Amygdala (tissue), 56 donors: ENCODE measurements at places on chromosomes 13 and 19.

GRCh38 chr19:52148256-52148655, 8.5 kb upstream of the ZNF616 start:
- no peak for DNase-seq

DNA sequence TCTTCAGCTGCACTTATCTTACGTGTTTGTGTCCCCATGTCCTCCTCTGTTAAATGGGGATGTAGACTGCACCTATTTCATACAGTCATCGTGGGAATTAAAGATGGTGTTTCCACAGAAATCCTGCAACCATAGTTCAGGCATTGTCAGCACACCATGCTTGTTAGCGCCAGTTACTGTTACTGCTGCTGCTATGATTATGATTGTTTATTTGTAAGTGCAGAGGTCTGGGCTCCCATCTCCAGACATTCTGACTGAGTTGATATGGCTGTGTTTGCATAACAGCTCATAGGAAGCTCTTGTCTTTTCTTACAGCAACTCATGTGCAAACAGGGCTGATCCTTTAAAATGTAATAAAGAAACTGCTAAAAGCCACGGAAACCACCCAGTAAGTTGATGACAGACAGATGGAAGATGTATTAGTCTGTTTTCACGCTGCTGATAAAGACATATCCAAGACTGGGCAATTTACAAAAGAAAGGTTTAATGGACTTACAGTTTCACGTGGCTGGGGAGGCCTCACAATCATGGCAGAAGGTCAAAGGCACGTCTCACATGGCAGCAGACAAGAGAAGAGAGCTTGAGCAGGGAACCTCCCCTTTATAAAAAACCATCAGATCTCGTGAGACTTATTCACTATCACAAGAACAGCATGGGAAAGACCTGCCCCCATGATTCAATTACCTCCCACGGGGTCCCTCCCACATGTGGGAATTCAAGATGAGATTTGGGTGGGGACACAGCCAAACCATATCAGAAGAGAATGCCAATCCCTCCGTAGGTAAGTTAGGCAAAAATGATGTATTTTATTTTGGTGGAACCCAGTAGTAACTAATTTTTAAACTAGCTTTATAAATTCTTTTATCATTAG, 1.6 kb downstream of the ZSCAN5A start:
- DNase-seq: no peak

DNA sequence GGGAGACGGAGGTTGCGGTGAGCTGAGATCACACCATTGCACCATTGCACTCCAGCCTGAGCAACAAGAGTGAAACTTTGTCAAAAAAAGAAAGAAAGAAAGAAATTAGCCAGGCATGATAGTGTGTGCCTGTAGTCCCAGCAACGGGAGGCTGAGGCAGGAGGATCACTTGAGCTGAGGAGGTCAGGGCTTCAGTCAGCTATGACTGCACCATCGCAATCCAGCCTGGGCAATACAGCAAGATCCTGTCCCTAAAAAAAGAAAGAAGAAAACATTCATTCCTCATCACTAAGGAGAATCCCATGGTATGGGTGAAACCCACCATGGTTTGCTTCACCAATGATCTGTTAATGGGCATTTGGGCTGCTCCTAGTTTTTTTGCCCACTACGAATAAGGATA, 13.0 kb upstream of the AP1M2 start:
- DNase-seq: no peak

- DNase-seq: no peak
Observed at GRCh38 chr13:98258226-98258625, 81.2 kb upstream of the RNF113B start.

- no peak for DNase-seq
Observed at GRCh38 chr13:59259165-59260000, 904.3 kb downstream of the DIAPH3 start.

DNA sequence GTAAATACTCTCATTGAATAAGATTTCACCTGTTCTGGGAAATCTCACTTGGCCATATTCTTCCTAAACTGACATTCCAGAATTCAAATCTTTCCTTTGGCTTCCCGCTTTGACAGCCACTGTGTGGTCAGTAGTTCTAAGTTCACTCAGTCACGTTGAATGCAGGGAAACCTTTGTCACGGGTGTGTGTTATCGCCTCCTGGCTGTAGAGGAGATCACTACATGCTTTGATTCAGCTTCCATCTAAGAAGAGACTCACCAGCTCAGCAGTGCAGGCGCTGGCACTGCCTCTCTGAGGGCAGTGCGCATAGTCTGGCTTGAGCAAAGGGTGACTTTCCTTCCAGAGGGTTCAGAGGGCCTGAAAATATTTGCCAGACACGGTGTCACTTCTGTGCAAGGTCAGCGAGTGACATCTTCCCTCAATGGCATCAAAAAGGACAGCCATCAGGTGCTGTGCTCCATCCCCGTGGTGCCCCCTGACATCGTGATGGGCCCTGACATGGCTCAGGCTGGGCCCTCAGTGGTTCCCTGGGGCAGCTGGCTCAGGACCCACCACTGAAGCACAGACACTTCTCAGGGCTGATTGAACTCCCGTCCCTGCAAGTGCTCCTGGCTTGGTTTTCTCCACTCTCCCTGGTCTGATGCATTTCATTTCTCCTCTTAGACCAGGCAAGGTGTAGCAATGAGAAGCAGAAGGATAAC, 635.4 kb upstream of the ARGLU1 start:
- DNase-seq: no peak

GRCh38 chr13:113581871-113582270, 2.7 kb upstream of the TFDP1 start:
- DNase-seq: no peak

- no peak for DNase-seq
Observed at GRCh38 chr13:58712191-58712590, 1080.6 kb downstream of the PCDH17 start.

GRCh38 chr13:97359181-97360057, 74.5 kb upstream of the RAP2A start:
- peak; percentile 37 for DNase-seq

DNA sequence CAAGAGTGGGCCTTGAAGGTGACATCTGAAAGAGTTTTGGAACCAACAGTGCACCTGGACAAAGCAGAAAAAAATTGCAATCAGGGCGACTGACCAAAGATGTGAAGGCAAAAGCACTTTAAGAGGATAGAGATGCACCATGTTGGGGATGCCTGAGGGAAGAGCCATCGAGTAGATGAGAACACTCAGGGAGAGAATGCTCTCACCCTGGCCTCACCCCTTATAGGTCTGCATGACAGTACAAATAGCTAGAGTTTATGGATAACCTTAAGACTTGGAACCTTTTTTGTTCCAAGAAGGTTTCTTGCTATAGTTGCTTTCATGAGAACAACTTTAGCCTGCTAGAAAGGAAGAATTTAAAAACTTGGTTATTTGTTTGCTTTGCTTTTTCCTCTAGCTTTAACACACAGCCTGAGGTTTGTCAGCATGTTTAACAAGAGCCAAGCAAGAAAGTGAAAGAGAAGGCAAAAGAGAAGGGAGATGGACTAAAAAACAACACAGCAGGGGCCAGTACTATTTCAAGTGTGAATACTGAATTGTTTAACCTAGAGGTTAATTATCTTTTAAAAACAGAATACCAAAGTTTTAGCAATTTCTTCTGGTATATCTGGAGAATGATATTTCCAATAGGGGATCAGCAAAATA, 418.9 kb downstream of the DIAPH3 start:
- no peak for DNase-seq

- no peak for DNase-seq
Observed at GRCh38 chr13:98972627-98973026, 5.2 kb downstream of the DOCK9 start.

- DNase-seq: no peak
Observed at GRCh38 chr13:28750187-28751045, 31.6 kb upstream of the SLC46A3 start.

DNA sequence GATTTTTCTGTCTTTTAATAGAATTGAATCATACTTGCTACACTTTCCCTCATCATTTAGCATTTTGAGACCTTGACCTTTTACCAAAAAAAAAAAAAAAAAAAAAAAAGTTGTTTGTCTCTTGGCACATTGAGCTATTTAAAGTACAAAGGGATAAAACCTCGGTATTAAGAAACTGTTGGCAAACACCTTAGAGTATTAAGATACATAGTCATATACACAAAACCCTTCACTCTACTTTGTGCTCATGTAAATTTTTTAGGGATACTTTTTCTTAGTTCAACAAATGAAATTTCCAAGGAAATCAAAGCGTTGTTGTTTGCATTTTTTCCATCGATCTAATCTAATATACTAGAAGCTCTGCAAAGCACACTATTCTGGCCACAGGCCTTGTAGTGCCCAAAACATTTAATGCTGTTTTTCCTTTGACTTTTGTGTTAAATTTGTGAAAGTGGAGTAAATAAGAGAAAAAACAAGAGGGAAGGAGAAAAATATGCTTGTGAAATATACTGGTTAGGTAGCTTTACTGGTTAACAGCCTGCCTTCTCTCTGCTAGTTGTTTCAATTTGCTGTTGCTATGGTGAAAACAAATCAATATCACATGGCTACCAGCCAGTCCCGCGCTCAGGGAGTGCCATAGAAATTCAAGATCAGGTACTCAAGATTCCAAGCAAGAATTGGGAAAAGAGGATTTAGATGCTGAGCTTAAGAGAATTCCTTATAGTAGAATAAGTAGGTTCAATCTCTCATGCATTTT, 2.6 kb downstream of the MBNL2 start:
- no peak for DNase-seq

GRCh38 chr19:14795078-14795721, 16.8 kb upstream of the ADGRE2 start:
- DNase-seq: no peak

DNA sequence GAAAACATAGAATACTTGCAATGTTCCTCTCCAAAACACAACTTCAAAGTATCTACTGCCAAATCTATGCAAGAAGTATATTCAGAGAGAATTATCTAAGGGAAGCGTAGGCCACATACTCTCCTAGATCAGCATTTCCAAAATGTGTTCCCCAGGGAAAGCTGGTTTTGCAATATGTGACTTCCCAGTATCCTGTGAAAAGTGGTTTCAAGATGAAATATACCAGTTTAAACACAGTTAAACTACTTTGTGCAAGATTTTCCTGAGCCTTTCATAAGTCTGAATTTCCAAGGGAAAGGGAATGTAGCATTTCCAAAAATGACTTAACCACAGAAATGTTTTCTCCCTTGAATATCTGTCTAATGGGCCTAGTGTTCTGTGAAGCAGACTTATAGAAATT, 7.6 kb downstream of the STARD13 start:
- no peak for DNase-seq

DNA sequence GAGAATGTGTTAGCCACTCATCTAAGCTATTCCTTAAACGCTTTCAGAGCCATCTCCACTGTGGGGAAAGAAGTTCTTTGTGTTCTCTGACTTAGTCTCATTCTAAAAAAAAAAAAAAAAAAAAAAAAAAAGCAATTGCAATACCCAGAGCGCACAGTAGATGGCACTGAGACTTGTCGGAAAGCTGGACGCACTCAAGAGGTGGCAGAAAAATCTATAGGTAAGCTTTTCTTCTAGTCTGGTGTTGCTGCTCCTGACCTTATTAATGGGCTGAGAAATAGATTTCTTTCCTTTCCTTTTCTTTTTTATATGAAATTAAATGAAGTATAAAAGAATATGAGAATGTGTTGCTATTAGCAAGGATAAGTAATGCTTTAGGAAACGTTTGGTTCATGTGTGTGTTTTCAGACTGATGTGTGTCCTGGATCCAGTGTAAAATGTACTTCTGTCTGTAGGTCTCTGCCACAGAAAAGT, 4.7 kb upstream of the GJB2 start:
- no peak for DNase-seq

- no peak for DNase-seq
Observed at GRCh38 chr13:46803586-46803985, 6.6 kb upstream of the ESD start.

DNA sequence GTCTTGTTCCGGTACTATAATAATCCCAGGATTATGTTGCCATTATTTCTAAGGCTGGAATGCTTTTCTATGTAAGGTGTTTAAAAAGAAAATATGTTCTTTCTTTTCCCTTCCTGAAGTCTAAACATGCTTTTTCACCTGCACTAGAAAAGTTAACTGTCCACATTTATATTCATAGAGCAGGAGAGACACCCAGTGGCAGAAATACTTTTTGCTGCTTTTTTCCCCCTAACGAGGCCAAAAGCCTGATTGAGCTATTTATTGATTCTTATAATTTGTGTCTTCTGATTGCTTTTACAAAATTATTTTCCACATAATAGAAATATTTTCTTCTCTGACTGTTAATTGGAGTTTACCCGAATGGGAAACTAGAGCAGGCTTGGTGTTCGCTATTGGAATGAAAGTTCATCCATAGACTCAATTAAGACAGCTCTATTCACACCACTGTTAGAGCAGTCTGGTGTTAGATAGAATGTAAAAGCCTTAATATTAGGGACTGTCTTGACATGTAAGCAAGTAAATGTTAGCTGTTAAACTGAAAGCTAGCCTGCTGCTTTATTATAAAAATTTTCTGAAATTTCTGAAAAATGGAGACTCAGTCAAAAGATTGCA, 15.8 kb downstream of the GPR180 start:
- no peak for DNase-seq

DNA sequence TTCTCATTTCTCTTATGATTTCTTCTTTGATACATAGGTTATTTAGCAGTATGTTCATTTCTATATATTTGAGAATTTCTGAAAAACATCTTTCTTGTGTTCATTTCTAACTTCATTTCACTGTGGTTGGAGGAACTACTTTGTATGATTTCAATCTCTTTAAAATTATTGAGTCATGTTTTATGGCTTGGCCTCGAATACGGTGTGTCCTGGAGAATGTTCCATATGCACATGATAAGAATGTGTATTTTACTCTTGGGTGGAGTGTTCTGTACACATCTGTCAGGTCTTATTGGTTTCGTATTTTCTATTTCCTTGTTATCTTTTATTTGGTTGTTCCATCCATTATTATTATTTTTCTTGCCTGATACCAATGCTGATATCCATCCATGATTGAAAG, 22.9 kb downstream of the DNM2 start:
- DNase-seq: no peak

DNA sequence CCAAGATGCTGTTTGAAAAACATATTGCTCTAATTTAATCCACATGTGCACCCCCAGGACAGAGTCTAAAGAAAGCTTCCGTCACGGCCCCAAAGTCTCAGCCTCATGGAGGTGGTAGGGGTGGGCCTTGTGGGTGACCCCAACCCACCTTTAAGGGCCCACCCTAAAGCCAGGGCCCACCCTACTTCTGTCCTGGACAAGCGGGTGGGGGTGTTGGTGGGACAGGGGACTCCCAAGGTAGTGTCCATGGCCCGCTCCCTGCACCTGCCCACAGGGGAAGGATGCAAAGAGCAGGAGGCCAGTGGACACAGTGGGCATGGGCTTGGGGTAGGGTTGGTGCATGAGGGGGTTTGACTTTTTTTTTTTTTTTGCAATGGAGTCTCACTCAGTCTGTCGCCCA, 66.8 kb downstream of the KCTD15 start:
- DNase-seq: no peak

DNA sequence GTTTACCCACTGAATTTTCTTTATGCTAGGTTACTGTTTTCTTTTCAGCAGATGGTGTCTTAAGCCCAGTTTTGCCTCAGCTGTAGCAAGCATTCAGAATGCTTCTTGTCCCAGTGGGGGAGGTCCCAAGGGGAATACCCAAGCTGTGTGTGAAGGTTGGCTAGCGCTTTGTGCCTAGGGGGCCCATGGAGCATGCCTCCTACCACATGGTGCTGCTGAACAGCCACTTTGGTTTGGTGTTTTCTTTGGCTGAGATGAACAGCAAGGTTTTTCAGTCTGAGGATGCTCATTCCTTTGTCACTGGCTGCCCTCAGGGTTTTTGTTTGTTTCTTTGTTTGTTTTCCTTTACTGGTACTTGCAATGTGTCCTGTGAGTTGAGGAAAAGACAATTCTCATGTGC, 99.0 kb downstream of the PCDH20 start:
- DNase-seq: no peak

GRCh38 chr19:10861103-10861651, 10.2 kb upstream of the CARM1 start:
- DNase-seq: no peak
